Thyroid gland (tissue), 4 donors: ENCODE measurements at places on chromosomes 1 and 21. TPM values are rescaled to one million over a fixed set of nuclear protein-coding genes. Genes with fewer than 3 reads are reported as not detected.

DNA sequence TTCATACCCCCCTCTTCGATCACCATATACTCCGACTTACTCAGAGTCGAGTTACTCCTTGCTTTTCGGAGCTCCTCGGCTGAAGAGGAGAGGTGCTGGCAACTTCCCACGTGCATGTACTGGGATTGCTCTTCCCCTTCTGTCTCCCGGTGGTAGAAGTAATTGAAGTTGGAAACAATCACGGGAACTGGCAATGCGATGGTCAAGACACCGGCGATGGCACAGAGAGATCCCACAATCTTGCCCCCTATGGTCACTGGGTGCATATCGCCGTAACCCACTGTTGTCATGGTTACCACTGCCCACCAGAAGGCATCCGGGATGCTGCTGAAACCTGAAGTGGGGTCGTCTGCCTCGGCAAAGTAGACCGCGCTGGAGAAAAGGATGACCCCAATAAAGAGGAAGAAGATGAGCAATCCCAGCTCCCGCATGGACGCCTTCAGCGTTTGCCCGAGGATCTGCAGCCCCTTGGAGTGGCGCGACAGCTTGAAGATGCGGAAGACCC lies 1.5 kb downstream of the KCNA3 start:
- DNase-seq: no peak

Gene SLC9C2
- total RNA-seq: not detected

DNA sequence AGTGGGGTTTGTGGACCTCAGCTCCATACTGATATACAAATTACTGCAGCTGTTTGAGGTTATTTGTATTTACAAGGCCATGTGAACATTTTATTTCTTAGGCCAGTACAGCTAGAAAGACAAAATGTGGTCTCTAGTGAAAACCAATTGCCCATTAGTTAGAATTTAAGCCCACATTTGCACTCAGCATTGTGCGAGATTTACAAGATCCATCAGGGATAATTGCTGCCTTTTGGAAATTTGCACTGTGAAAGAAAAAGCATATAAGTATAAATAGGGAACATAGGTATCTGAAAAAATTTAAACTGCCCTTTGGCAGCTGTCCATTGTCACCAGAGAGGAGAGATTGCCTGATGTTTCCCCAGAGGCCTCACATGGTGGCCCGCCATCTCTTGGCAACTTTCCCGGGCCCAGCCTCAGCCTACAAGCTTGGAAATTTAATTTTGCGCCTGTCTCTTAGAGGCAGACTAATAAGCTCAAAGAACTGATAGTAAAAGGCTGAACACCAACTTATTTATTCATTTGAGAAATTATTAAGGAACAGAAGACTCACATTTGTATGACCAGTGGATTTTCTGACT lies 120.7 kb downstream of the MAP3K21 start:
- no peak for DNase-seq

DNA sequence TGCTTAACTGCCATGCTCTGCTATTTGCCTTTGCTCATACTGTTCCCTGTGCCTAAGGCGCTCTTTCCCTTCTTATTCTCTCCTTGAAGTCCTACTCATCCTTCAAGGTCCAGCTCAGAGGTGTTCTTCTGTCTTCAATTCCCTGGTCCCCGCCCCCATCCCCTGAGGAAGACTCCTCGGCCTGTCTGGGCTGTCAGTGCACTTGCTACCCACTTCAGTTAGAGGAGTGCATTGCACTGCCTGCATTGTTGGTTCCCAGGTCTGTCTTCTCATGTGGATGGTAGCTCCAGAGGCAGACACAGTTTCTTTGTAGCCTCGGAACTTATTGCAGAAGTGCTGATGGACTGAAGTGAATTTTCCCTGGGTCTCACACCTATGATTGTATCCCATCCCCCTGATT lies 194.0 kb downstream of the C1orf94 start:
- DNase-seq: no peak

Gene C1QA
- total RNA-seq: 120 TPM

DNA sequence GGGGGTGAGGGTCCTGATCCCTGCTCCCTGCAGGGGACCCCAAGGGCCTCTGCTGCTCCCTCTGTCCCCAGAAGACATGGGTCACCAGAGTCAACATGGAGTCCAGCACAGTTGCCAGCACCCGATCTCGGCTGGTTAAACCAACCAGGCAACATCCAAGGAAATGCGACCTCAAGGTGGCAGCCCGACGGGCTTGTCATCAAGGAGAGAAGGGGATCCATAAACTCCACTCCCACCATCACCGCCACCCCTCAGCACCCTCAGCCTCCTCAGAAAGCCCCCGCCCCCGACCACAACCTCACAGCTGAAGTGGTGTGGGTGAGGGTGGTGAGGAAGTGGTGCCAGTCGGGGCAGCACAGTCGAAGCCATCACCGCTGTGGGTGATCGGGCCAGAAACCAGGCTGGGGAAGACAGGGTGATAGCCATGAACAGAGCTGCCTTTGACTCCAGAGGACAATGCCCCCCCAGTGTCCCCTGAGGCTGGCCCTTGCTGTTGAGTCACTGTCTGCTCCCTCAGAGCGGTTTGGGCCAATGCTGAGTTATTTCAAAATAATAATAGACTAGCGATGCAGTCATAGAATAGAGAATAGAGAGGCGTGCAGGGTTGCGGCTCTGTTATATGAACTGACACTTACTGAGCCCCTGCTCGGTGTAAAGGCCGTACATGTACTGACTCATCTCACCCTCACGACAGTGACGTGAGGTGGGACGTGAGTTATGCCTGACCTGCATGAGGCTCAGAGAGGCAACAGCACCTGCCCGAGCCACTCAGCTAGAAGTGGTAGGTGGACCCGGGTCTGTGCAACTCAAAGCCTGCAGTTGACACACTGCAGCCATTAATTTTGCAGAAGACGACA lies 88.7 kb upstream of the IFFO2 start:
- DNase-seq: no peak

Gene ARHGEF2
- total RNA-seq: 71.4 TPM

GRCh38 chr21:17476006-17476405 lies 36.8 kb upstream of the CXADR start:
- no peak for DNase-seq

Gene BGLAP
- total RNA-seq: not detected

- no peak for DNase-seq
Observed at GRCh38 chr1:30891227-30891552, 17.4 kb downstream of the SDC3 start.

Gene ANXA9
- total RNA-seq: 10.3 TPM
